CD4-positive, alpha-beta T cell treated with Interleukin-1 beta for 1 hour (primary cell): ENCODE measurements at places on chromosomes 7 and 10.

- peak; percentile 61 for DNase-seq
Observed at GRCh38 chr10:70575874-70576802, 26.4 kb downstream of the PRF1 start.

GRCh38 chr7:70579397-70580097 is 552.4 kb upstream of the GALNT17 start:
- no peak for DNase-seq

GRCh38 chr7:117472335-117472734 is 7.5 kb upstream of the CFTR start:
- DNase-seq, result no peak

GRCh38 chr10:100325158-100325557 is 4.9 kb downstream of the PKD2L1 start:
- DNase-seq, result no peak

- no peak for DNase-seq
Observed at GRCh38 chr7:115146148-115146547, 224.3 kb downstream of the MDFIC start.

DNA sequence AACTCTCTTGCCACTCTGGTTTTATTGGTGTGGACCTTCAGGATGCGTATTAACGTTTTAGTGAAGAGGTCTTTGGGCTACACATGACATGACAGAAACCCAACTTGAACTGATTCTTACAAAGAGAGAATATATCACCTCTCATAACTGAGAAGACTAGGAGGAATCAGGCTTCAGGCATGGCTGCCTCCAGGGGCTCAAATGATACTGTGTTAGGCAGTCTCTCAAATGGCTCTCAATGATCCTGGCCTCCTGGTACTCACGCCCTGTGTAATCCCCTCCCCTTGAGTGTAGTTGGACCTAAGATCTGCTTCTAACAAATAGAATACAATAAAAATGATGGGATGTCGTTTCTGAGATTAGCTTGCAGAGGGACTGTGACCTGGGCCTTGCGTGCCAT is 58.5 kb upstream of the SYPL1 start:
- no peak for DNase-seq

GRCh38 chr7:157056246-157056645 is 45.8 kb upstream of the MNX1 start:
- no peak for DNase-seq

- DNase-seq, result no peak
Observed at GRCh38 chr10:116151076-116151475, 121.9 kb downstream of the GFRA1 start.

GRCh38 chr7:54560723-54561122 is 18.5 kb downstream of the VSTM2A start:
- no peak for DNase-seq

DNA sequence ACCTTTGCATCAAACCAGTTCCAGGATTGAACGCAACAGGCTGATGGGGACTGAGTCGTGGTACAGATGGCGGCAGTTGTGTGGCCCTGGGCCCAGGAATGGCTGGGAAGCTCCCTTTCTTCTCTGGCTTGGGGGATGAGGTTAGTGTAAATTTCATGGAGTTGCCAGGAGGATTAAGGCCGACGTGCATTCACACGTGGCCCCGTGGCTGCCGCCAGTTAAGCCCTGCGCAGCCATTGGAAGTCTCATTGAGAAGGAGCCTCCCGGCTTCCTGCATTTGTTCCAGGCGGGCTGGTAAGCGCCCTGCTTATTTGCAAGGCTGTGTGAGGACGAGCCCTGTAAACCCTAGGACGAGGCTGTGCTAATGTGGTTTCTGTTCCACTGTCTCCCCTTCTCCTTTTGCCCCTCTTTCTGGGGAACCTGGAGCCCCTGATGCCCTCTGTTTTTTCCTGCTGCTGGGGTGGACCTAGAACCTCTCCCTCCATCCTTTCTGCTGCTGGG is 174.7 kb upstream of the TNRC18 start:
- no peak for DNase-seq

- DNase-seq, result no peak
Observed at GRCh38 chr10:585502-585901, 104.0 kb downstream of the DIP2C start.

- no peak for DNase-seq
Observed at GRCh38 chr10:86684331-86685097, 16.2 kb downstream of the LDB3 start.

DNA sequence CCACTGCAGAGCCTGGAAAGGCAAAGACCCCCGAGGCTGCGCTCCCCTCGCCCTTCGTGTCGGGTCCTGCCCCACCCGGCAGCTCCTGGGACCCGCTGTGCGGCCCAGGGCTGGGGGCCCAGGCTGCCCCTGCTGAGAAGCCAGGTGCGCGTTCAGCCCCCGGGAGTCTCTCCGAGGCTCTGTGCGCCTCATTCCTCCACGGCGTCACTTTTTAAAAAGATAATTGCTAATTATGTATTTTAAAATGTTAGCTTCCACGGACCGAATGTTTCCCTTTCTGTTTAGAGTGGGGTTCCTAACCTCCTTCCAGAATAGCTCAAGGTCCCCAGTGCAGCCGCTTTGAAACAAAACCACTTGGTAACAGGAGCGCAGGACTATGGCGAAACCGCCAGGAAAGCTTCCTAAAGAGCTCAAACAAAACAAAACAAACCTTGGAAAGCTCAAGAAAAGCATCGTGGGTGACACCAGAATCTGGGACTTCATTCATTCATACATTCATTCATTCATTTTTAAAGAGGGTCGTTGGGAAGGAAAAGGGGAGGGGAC is 45.6 kb downstream of the PDIA4 start:
- no peak for DNase-seq

- no peak for DNase-seq
Observed at GRCh38 chr10:104096692-104097091, 11.0 kb upstream of the COL17A1 start.

DNA sequence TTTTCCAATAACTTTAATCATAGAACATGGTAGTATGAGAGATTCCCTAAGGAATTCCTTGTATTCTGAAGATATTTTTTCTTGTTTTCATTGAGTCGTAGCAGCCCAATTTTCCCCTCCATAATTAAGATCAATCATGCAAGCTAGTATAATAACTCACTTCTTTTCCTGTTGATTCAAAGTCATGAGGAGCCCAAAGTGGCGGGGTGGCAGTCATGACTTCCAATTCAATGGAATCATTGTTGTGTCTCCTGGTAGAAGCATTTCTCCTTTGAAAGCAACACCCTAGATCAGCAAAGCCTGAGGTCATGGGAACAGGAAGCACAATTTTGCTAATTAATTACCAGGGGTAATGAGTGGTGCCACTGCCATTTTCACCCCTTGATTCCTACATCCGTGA is 77.6 kb upstream of the MAGI2 start:
- DNase-seq, result no peak
